ENCODE measurements at places on chromosomes 1 and 21. TPM values are rescaled to one million over a fixed set of nuclear protein-coding genes. Genes with fewer than 3 reads are reported as not detected.

DNA sequence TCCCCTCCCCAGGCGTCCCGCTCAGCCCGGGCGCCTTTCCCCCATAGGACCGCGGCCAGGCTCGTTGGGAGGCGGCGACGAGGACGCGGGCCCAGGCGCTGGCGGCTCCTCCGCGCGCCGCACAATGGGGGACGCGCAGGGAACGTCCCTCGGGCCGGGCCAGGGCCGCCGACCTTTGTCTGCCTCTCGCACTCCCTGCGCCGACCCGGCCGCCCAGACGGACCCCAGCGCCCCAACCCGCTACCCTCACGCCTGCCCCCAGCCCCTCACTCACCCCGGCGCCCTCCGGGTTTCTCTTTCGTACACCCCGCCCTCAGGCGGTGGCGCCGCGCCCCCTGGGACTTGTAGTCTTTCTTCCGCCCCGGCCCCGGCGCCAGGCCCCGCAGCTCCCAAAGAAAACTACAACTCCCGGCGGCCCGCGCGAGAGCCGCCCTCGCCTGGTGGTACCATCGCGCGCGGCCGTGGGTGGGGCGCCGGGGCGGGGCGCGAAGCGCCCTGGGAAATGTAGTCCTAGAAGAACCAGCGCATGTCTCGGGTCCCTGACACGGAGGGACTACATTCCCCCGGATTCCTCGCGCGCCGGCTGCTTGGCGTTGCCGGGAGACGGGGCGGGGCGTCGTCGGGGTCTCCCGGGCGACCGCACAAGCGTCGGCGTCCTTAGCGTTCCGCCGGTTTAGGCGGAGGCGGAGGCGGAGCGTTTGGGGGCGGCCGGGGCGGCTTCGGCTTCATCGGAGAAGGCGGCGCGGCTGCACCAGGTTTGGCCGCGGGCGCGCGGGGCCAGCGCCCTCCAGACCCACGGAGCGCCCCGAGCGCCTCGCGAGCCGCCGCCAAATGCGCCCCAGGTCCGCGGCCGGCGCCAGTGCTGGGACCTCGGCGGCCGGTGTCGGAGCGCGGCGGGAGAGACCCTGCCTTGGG is at the start of gene C1orf159:
Gene C1orf159, minus strand, starts transcription at position 304 of the 915 bp plus-strand sequence. CDS start 24,546 bp downstream, outside the sequence.
- peaks cover 7% of the 10 kb centered on the region for H3K4me1 ChIP-seq
- peak; percentile 99 for DNase-seq
- H3K27me3 ChIP-seq: no peaks in the 10 kb centered on the region

DNA sequence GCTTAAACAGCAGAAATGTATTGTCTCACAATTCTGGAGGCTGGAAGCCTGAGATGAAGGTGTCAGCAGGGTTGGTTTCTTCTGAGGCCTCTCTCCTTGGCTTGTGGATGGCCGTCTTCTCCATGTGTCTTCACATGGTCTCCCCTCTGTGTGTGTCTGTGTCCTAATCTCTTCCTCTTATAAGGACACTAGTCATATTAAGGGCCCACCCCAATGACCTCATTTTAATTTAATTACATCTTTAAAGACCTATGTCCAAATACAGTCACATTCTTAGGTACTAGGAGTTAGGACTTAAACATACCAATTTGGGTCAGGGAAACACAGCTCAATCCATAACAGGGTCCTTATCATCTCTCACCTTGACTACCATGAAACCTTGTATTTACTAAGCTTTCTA is 14.8 kb upstream of the OLIG2 start:
- H3K4me3 ChIP-seq: no peak overlapping the region
- no peak overlapping the region for H3K27ac ChIP-seq
- no peaks in the 10 kb centered on the region for H3K36me3 ChIP-seq
- DNase-seq: no peak
- no peaks in the 10 kb centered on the region for H3K4me1 ChIP-seq

EPB41 gene
- total RNA-seq: 170 TPM

GRCh38 chr1:112911506-112912220 is 44.3 kb downstream of the SLC16A1 start:
- H3K4me1 ChIP-seq: no peaks in the 10 kb centered on the region
- H3K36me3 ChIP-seq: peaks cover 20% of the 10 kb centered on the region
- no peak overlapping the region for H3K4me3 ChIP-seq
- no peak overlapping the region for H3K27ac ChIP-seq

- H3K4me1 ChIP-seq: no peaks in the 10 kb centered on the region
- H3K27me3 ChIP-seq: peaks cover 4% of the 10 kb centered on the region
Measured at GRCh38 chr1:159584536-159584935, 3.1 kb upstream of the APCS start.

DNA sequence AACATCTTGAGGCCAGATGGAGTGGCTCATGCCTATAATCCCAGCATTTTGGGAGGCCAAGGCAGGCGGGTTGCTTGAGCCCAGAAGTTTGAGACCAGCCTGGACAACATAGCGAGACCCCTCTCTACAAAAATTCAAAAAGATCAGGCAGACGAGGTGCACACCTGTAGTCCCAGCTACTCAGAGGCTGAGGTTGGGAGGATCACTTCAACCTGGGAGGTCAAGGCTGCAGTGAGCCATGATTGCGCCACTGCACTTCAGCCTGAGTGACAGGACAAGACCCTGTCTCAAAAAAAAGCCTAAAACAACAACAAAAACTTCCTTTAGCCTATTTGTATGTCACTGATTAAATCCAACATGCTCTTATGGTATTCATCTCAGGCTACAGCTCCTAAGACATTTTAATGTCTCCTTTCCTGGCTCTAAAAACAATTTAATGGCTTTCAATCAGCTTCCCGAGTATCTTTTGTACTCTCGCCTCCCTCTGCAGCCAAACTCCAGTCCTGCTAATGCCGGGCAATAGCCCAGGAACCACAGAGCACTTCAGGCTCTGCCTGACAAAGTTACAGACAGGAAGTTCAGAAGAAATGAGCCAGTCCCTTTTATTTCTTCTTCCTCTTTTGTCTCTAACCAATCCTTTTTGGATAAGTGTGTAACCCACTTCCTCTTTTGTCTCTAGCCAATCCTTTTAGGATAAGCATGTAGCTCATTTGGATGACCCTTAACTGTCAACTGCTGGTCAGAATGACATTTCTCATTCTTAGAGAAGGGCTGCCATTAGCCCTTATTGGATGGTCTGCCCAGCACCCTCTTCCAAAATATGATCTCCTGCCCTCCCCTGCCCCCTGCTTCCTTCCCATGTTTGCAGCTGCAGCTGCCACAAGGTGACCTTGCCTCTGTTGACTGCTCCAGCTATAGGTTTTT is 6.6 kb upstream of the DOP1B start:
- H3K27ac ChIP-seq: peak overlapping the region; percentile 89
- peaks cover 20% of the 10 kb centered on the region for H3K36me3 ChIP-seq
- H3K4me3 ChIP-seq: peak overlapping the region; percentile 71
- DNase-seq: no peak
- peaks cover 41% of the 10 kb centered on the region for H3K4me1 ChIP-seq
- H3K27me3 ChIP-seq: no peaks in the 10 kb centered on the region

GRCh38 chr1:35884934-35885333 is 1.9 kb downstream of the AGO1 start:
- peaks cover 4% of the 10 kb centered on the region for H3K27me3 ChIP-seq
- H3K36me3 ChIP-seq: peaks cover 3% of the 10 kb centered on the region
- no peak overlapping the region for H3K27ac ChIP-seq
- no peak for DNase-seq
- H3K4me3 ChIP-seq: no peak overlapping the region

CD5L gene
- total RNA-seq: not detected

UBL4B gene
- total RNA-seq: not detected

DNA sequence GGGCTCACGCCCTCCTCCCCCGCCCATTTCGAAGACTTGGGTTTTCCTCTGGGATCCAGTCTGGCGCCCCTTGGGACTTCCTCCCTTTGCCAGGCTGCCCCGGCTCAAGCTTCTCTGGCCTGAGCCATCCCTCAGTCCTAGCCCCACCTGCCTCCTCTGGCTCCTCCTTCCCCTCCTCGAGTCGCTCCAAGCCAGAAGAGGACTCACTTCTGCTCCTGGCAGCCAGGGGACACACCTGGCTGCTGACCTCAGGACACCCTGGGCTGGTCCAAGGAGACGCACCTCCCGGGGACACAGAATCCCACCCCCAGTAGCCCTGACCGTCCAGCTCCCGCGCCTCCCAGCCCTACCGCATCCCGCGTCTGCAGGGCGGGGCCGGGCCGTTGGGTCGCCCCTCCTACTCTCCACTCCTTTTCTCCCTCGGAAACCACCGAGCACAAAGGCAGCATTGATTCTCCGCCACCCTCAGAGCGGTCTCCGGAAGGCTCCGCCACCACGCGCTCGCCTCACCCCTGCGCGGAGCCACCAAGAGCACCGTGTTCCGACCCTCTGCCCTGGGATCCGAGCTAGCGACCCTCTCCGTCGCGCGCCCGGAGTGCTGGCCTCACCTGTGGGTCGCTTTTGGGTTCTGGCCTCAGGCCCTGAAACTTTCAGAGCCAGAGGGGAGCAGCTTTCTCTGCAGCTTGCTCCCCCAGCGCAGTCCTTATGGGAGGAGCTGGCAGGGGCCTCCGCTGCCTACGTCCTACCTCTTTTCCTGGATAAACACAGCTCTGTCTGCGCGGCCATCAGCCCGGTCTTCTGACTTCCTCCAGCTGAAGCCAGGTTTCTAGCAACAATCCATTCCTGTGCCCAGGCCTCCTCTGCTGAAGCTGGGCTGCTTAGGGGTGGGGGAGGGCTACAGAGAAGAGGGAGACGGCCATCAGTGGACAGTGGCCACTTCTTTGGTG is at the start of gene C2CD4D:
Gene C2CD4D, minus strand, starts transcription at position 364 of the 947 bp plus-strand sequence. CDS start 831 bp downstream, outside the sequence.
- peaks cover 10% of the 10 kb centered on the region for H3K27me3 ChIP-seq
- H3K36me3 ChIP-seq: no peaks in the 10 kb centered on the region
- DNase-seq: peak; percentile 69

DNA sequence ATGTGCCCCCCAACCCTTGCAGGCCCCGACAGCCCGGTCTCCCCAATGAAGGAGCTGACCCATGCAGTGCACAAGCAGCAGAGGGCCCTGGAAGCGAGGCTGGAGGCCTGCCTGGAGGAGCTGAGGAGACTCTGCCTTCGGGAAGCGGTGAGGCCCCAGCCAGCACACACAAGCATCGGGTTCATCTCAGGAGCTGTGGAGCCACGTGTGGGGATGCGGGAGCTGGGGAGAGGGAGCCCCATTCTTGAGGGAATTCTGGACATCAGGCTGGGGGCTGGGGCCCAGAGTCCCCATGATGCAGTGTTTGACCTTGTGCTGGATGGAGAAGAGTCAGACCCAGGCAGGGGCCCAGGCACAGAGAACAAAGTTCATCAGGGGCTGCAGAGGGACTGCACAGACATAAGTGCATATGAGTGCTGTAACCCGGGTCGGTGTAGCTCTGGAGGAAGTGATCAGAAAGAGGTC is 4.8 kb downstream of the INAVA start:
- H3K27me3 ChIP-seq: peaks cover 47% of the 10 kb centered on the region
- H3K4me1 ChIP-seq: peaks cover 2% of the 10 kb centered on the region
- H3K4me3 ChIP-seq: no peak overlapping the region
- no peak overlapping the region for H3K27ac ChIP-seq

FCRL5 gene
- total RNA-seq: 0.37 TPM

TMEM269 gene
- 0.22 TPM for total RNA-seq

DNA sequence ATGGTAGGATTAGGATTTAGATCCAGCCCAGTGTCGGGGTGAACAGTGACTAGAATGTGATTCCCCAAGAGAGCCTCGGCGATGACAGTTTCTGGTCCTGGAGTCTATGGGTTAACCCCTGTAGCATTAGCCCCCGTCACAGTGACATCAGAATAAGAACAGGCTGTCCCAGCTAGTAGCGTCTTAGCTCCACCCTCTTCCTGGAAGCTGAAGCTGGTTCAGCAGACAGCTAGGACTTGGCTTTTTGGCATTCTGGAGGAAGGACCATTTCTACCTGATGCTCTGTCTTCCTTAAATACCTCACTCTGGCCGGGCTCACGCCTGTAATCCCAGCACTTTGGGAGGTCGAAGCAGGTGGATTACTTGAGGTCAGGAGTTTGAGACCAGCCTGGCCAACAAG is 5.0 kb downstream of the NDUFS2 start:
- no peak for DNase-seq
- H3K4me3 ChIP-seq: no peak overlapping the region
- H3K27ac ChIP-seq: peak overlapping the region; percentile 35

- H3K27me3 ChIP-seq: no peaks in the 10 kb centered on the region
- peak within 1 kb of the TSS; percentile 95 for H3K27ac ChIP-seq
- H3K36me3 ChIP-seq: peaks cover 25% of the 10 kb centered on the region
- peak; percentile 77 for DNase-seq
- H3K4me1 ChIP-seq: peaks cover 44% of the 10 kb centered on the region
Measured at GRCh38 chr1:151156515-151156819, at the start of gene TNFAIP8L2. Gene TNFAIP8L2 (plus strand): TSS chr1:151156649. CDS start chr1:151158698, 2,049 bp downstream.

GRCh38 chr1:197140121-197140520 is 6.3 kb downstream of the ASPM start:
- peak overlapping the region; percentile 47 for H3K27ac ChIP-seq
- no peak overlapping the region for H3K4me3 ChIP-seq
- H3K36me3 ChIP-seq: peaks cover 45% of the 10 kb centered on the region
- H3K27me3 ChIP-seq: no peaks in the 10 kb centered on the region
- peaks cover 32% of the 10 kb centered on the region for H3K4me1 ChIP-seq
- DNase-seq: no peak
